ENCODE measurements at places on chromosomes 2 and 18.
A peak's percentile ranks its signal among the peaks of the same experiment; 100 is the strongest.

DNA sequence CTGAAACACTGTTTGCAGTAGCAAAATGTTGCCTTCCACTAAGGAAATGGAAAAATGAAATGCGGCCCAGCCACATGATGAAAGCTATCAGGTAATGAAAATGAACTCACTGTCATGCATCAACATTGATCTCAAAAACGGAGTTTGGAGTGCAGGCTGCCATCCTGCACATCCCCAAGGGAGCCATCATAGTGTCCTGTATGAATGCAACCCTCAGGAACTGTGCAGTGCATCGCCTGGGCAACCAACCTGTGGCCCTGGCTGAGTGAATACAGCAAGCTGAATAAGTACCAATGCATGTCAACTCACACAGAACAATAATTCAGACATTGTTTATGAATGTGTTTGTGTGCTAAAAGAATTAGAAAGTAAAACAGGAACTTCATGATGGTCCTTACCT, 23.1 kb upstream of the TXNDC2 start:
- DNase-seq: no peak

DNA sequence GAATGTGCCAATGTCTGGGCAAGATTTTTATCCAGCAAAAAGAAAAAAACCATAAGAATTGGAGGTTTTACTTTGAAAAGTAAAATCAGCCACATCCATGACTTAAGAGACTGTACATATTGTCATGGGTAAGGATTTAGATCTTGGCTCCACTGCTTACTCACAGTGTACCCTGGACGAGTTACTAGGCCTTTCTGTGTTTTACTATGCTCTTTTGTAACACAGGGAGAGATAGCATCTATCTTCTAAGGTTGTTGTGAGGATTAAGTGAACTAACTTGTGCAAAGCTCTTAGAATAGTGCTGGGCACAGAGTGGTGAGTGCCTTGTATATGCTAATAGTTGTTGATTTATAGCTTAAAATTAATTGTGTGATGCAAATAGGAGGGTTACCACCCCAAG, 255.9 kb downstream of the NEDD4L start:
- no peak for DNase-seq

DNA sequence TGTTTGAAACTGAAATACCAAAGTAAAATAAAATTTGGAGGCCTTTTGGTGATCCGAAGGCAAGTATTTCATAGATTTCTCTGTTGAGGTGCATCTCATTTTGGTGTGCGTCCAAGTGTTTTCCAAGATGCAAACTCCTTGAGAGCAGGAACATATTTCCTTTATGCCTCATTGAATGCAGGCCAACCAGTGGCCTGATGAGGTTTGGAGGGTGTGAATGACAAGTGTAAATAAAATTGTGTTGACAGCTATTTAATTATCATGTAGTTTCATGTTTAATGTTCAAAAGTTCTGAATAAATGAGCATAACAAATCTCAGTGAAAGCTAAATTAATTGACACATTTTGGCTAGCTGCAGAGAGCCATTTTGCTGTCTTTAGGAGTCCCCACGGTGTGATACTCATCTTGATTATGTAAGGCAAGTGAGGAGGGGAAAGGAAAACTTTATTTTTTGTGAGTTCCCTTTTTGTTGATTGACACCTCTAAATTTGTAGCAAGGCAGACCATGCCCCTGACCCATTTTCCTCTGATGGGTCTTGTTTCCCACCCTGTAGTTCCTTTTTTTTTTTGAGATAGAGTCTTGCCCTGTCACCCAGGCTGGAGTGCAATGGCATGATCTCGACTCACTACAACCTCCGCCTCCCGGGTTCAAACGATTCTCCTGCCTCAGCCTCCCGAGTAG, 6.3 kb upstream of the LTBP1 start:
- DNase-seq: no peak

- no peak for DNase-seq
Observed at GRCh38 chr2:24818721-24819167, 25.5 kb downstream of the CENPO start.

GRCh38 chr2:182043861-182044260, 58.2 kb downstream of the PPP1R1C start:
- DNase-seq: no peak

GRCh38 chr2:189851174-189851826, 67.0 kb downstream of the PMS1 start:
- no peak for DNase-seq

DNA sequence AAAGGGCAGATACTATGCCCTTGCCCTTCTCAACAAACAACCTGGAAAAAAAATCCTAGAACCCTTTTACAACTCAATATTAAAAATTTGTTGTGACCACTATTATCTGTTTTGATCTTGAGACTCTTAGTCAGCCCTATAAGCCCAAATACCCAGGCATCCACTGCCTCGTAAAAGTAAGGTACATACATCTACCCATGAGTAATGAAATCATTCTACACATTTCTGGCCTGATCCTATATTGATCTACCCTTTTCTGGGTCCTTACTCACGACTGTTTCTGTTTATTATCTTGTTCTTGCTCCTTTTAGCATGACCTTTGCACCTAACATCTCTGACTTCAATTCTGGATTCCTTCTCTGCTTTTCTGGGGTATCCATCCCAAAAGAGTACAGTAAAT, 56.8 kb downstream of the SCG2 start:
- no peak for DNase-seq

GRCh38 chr2:112938904-112939303, 27.9 kb downstream of the IL37 start:
- peak; percentile 36 for DNase-seq

- DNase-seq: no peak
Observed at GRCh38 chr2:125471963-125472362, 1184.0 kb upstream of the GYPC start.

GRCh38 chr2:20516646-20517341, 69.9 kb downstream of the RHOB start:
- no peak for DNase-seq

- no peak for DNase-seq
Observed at GRCh38 chr2:88841224-88841929, 149.9 kb downstream of the RPIA start.

GRCh38 chr18:58789876-58790240, 74.8 kb upstream of the ZNF532 start:
- no peak for DNase-seq

GRCh38 chr18:52617931-52618330, 277.9 kb downstream of the DCC start:
- DNase-seq: no peak

DNA sequence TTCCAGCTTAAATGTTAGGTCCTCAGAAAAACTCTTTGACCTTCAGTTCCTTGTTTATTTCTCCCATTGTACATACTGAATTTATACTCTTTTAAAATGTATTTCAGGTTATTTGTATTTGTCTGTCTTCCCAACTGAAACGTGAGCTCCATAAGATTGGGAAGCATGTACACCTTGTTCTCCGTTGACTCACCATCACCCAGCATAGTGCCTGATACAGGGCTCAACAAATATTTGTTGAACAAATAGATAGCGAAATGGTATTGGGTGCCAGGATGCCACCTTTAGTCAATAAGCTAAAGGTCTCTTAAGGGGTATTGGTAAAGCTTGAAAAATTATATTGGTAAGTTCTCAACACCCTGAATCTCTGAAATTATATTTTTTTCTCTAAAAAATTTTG, 1841.3 kb upstream of the CELF4 start:
- DNase-seq: no peak

DNA sequence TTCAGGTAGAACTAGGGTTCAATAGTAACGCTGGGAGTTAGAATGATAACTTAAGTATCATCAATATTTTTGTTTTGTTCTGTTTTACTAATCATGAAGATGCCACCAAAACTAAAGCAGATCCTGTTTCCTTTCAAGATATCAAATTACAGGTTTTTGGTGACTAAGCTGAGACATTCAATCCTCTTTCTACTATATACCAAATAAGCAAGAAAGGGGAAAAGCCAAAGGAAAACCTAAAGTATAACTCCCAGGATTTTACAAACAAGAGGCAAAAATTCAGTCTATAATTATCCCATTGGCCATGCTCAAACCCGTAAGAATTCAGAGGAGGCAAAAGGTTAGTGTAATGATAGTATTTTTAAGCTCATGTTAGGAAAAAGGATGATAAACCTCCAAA, 175.2 kb upstream of the CCDC150 start:
- no peak for DNase-seq

- DNase-seq: no peak
Observed at GRCh38 chr2:215104226-215104625, 34.2 kb downstream of the ABCA12 start.

GRCh38 chr18:31402026-31402373, 25.4 kb downstream of the DSG4 start:
- DNase-seq: no peak

DNA sequence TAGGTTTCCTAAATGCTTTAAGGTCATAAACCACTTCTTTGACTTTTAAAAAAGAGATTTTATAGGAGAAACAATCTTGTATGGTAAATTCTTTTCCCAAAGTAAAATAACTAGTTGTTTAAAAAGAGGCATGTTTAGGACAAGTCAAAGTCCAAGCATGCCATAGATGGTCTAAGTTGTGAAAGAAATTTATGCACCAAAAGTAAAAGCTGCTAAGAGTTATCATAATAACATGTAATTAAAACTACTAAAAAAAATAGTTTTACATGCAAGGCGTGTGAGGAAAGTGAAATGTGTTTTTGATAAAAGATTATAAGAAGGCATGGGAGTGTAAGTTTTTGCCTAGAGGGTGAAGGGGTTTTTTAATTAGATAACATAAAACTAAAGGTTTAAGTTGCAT, 22.5 kb downstream of the FAM210A start:
- no peak for DNase-seq

- DNase-seq: no peak
Observed at GRCh38 chr2:191999101-191999841, 152.4 kb upstream of the CAVIN2 start.

DNA sequence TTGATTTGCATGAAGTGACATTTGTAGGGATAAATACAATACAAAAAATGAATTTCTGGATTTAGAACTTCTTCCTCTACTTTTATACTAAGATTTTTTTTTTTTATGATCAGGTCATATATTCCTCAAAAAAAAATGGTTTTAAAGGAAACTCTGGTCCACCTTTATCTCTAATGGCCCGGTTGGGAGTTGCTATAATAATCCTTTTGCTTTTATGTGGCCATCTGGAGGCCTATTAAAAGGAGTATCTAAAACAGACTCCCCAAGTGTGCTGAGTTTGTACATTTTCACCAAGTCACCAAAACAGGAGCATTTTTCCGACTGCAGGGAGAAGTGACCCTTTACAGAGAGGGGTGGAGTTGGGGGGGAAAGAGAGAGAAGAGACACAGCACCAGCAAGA, 329.2 kb upstream of the FIGN start:
- no peak for DNase-seq

GRCh38 chr2:19687017-19687659, 214.6 kb downstream of the TTC32 start:
- no peak for DNase-seq

DNA sequence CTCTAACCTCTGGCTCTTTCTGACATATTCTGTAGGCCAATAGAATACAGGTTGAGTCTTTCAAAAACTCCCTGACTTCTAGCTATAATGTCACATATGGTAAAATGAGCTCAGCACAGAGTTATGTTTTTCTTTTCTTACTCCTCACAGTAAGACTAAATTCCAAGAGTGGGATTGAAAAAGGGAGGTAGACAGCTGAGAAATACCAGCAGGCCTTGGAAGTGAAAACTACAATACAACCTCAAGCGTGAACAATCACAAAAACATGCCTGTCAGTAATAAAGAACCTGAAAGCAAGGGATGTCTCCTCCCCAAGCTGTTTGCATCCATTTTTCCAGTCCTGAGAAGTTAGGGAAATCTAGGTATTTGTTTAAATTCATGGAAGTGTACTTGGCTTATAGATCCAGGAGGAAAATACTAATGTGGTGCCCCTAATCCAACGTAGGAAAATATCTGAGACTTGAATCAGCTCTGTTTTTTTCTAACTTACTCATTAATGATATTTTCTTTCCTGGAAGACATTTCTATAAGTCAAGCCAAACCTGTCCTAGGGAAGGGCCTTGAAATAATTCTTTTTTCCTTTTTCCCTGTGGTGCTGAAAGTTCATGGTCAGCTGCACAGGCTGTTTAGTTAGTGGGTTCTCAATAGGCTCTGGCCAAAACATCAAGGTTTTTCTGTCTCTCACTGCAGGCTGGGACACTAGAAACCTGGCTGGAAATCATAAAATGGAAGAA, 167.9 kb upstream of the SPATS2L start:
- DNase-seq: no peak

- no peak for DNase-seq
Observed at GRCh38 chr2:173386738-173387065, 32.0 kb downstream of the CDCA7 start.

DNA sequence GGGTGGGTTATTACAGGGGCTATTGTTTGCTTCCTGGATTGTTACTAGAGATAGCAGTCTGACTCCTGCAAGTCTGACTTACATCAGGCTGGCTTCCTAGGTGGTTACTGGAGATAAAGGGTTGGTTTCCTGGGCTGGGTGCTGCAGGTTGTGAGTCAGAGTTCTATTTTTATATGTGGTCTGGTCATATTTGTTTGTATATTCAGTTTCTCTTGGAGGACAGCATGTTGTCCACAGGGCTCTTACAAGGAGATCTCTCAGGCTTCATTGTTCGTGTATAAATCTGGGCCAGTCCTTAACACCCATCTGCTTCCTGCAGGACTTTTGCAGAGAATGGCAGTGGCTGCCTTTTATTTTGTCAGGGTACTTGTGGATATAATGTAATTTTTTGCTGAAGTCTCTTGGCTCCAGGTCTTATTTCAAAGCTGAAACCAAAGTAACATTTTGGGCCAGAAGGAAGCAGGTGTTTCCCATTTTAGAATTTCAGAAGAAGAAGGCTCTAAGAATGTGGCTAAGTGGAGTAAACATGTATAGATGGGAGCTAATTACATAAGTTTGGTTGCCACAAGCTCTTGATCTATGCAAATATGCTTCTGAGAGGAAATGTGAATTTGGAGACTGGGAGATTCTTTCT, 65.9 kb upstream of the SLC16A14 start:
- DNase-seq: no peak

GRCh38 chr2:80893711-80894110, 589.2 kb upstream of the LRRTM1 start:
- no peak for DNase-seq

GRCh38 chr2:95379371-95379831, 23.1 kb upstream of the FAHD2A start:
- DNase-seq: no peak

Data from CD4-positive, alpha-beta T cell treated with Interleukin-15 for 4 hours (primary cell).